ENCODE measurements at places on chromosomes 1 and 21. TPM values are rescaled to one million over a fixed set of nuclear protein-coding genes. Genes with fewer than 3 reads are reported as not detected.

RGS1 gene
- 50.2 TPM for total RNA-seq

- DNase-seq = no peak
These were observed 1887.4 kb downstream of the NCAM2 start for GRCh38 chr21:22885614-22886013.

- no peak for DNase-seq
These were observed 68.3 kb downstream of the RNASEL start for GRCh38 chr1:182520736-182521135.

DNA sequence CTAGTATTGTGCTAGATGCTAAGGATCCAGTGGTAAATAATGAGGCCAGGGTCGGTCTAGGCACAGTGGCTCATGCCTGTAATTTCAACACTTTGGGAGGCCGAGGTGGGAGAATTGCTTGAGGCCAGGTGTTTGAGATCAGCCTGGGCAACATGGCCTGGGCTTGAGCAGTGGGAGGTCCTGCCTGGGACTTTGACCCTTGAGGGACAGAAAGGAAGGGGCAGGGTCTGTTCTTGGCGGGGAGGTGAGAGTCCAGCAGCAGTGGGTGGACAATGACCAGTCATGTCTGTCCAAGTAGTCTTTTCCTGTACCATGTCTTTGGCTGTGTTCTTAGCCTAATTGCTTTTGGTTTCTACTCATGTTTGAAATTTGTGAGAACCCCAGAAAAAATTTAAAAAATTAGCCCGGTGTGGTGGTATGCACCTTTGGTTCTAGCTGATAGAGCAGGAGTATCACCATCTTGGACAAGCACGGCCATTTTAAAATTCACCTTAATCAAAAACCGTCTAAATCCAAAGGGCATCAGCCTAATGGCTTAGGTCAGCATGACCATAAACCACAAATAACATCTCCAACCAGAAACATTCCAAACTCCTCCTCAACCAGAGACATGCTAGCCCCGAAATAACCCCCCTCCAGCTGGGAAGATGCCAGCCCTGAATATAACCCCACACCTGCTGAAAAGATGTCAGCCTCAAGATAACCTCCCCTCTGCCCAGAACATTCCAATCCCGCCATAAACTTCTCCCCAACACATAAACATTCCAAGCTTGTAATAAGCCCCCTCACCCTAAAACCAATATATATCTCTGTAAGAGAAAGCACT is 6.8 kb upstream of the AK2 start:
- no peak for DNase-seq

DNA sequence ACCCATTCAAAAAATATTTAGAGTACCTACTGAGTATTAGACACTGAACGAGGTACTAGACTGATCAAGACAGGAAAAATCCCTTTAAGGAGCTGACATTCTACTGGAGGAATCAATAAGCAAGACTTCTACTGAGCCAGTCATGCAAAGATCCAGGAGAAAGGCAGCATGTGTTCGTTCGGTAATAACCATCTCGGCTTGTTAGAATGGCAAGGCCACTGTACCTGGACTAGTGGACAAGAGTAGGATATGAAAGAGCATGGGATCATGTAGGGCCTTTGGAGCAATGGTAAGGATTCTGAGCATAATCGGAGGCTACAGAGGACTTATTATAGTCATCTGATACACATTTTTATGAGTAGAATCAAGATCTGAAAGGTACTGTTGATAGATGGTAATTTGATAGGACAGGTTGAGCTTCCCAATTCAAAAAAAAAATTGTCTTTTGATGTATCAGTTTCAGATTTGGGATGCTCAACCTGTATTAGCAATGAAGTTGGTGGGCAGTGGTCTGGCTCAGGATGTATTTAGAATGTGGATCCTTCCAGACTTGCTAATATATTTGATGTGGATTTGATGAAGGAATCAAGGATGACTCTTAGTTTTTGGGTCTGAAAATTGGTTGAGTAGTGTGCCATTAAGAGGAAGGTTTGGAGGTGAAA is 2.3 kb downstream of the COX20 start:
- DNase-seq = no peak

- DNase-seq = peak; percentile 11
These were observed 2.0 kb upstream of the RCC2 start for GRCh38 chr1:17441265-17441992.

DNA sequence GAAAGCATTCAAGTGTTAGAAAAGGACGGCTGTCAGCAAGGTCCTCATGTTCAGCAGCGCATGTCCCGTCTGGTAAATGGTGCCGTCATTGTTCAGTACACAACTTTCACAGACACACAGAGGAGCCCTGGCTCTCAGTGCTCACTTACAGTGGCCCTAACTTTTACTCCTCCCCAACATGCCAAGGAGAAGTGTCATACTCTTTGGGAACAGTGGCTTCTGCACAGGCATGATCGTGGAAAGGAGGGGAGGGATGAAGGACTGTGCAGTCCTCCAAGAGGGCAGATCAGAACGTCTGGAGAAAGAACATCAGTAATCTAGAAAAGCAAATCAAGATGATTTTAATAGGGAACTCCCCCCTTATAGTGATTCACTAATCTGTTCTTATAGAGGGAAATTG is 3.8 kb upstream of the GRHL3 start:
- no peak for DNase-seq

DNA sequence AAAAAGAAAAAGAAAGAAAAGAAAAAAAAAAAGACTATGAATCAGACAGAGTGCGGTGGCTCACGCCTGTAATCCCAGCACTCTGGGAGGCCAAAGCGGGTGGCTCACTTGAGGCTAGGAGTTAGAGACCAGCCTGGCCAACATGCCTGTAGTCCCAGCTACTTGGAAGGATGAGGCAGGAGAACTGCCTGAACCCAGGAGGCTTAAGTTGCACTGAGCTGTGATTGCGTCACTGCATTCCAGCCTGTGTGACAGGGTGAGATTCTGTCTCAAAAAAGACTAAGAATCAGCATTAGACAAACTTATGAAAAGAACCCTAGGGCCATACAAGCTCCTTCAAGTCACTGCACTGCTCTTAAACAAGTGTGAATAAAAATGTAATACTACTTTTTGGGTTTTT is 16.9 kb downstream of the PSMB4 start:
- no peak for DNase-seq

- DNase-seq = no peak
These were observed 60.1 kb upstream of the COA6 start for GRCh38 chr1:234313171-234313570.
